IMR-90 (cell line): ENCODE measurements at places on chromosomes 7 and 10. TPM values are rescaled to one million over a fixed set of nuclear protein-coding genes. Genes with fewer than 3 reads are reported as not detected.

DNA sequence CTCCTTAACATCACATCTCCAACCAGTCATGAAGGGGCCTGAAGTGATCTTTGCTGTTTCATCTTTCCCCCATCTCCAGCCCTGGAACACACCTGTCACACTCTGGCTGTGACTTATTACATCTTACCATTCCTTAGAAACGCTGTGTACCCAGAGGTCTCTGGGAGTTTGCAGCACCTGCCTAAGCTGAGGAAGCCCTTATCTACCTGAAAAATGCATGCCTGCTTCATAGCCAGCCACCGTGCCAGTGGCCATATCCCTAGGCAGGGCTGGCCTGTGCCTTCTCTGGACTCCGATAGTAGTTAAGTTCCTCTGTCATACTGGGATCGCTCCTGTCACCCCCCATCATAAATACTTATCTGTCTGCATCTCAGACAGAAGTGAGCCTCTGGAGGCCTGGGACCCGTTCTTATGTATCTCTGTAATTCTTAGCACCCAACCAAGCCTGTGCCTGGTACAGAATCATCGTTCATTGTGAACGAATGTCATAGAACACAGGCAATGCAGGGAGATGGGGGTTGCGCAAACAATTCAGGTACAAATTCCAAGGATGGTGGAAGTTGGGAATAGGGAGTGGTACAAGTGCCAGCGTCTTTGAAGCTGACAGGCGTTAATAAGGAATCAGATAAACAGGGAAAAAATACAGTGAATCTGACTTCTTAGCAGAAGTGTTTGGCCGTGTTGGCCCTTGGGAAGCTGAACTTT is 254.6 kb downstream of the CAMK1D start:
- H3K4me3 ChIP-seq, result no peak overlapping the region
- H3K36me3 ChIP-seq, result no peaks in the 10 kb centered on the region
- no peaks in the 10 kb centered on the region for H3K27me3 ChIP-seq
- no peak for DNase-seq
- H3K4me1 ChIP-seq, result peaks cover 8% of the 10 kb centered on the region; the same call in 1 of the 2 replicates

Gene EPHA1
- not detected in 2 replicates for total RNA-seq

Gene DYNC1I1
- under 0.01 TPM in 1 of 2 replicates, not detected in the other for total RNA-seq

Gene DNMBP
- 10.9 and 13.6 TPM in 2 replicates for total RNA-seq

Gene NT5C2
- 60.0 and 83.3 TPM in 2 replicates for total RNA-seq

DNA sequence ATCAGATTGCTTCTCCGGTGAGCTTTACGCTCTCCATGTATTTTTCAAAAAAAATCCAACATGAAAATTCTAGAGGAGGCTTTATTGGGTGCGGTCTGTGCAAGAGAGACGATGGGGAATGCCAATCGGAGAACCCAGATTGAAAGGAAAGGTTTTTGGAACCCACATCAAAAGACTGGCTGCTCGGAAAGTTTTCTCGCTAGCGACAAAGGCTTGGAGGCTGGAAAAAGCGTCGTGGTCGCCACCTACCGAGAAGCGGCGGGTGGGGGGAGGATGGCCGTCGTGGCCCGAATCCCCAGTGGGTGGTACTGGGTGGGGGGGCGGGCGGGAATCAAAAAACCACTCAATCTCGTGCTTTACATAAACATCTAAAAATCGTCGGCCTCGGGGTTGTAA is 1.1 kb upstream of the GTF2I start:
- peaks cover 4% of the 10 kb centered on the region for H3K36me3 ChIP-seq
- H3K4me3 ChIP-seq, result peak overlapping the region; percentile 42
- peaks cover 19% of the 10 kb centered on the region for H3K4me1 ChIP-seq

DNA sequence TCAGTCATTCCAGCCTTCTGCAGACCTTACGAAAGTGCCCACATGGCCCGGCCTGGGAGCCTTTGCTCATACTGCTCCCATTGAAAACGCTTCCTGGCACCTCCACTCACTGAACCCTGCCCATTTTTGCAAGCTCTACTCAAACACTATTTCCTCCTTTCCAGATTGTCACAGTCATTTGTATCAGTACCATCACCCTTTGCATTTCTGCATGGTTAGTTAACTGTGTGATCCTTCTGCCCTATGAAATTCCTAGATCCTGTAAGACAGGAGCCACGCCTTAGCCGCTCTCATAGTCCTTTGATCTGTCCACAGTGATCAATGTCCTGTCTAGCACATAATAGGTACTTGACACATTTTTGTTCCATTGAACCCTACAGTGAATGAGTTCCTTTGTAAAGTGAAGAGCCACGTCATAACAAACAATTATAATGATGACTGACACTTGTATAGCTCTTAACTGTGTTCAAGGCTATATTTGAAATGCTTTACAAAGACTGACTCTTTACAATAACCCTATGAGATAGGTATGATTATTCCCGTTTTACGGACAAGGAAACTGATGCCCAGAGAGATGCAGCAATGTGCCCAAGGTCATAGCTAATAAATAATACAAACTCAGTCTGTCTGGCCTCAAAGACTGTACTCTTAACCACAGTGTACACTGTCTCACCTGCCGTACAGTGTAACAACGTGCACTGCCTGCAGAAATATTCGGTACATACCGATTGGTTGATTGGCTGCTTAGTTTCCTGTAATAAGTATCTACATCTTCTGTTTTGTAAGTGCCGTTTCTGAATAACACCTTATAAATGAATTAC is 16.6 kb upstream of the ITIH2 start:
- H3K4me1 ChIP-seq, result no peaks in the 10 kb centered on the region
- no peak for DNase-seq
- H3K4me3 ChIP-seq, result no peak overlapping the region
- no peaks in the 10 kb centered on the region; the same call in 1 of the 2 replicates for H3K27me3 ChIP-seq
- H3K27ac ChIP-seq, result no peak overlapping the region
- no peaks in the 10 kb centered on the region for H3K36me3 ChIP-seq

DNA sequence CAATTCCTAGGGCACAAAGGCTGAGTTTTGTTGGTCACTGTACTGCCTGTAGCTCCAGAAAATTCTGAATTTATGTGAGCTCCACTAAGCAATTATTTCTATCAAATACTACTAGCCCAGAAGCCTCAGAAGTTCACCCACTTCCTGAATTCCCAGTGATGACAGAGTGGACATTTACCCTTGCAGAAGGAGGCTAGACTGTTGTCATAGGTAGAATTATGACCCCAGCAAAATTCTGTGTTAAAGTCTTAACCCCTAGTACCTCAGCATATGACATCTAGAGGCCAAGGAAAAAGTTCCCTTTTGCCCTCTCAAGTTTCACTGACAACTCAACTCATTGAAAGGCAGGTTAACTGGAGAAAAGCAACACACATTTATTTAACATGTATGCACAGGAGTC is 78.7 kb upstream of the KMT2E start:
- no peak overlapping the region for H3K27ac ChIP-seq
- no peaks in the 10 kb centered on the region for H3K27me3 ChIP-seq
- H3K36me3 ChIP-seq, result no peaks in the 10 kb centered on the region
- no peak overlapping the region for H3K4me3 ChIP-seq
- H3K4me1 ChIP-seq, result no peaks in the 10 kb centered on the region
- DNase-seq, result no peak

Gene CRPPA
- total RNA-seq, result 1.3 and 2.5 TPM in 2 replicates

- H3K27ac ChIP-seq, result no peak overlapping the region
- no peaks in the 10 kb centered on the region for H3K27me3 ChIP-seq
- H3K4me3 ChIP-seq, result no peak overlapping the region
- H3K4me1 ChIP-seq, result peaks cover 3% of the 10 kb centered on the region; the same call in 1 of the 2 replicates
- no peak for DNase-seq
Observed at GRCh38 chr7:80935991-80936780, 17.3 kb upstream of the SEMA3C start.

GRCh38 chr10:13118784-13119410 is 18.9 kb downstream of the OPTN start:
- peaks cover 3% of the 10 kb centered on the region; the same call in 1 of the 2 replicates for H3K4me1 ChIP-seq
- no peaks in the 10 kb centered on the region for H3K27me3 ChIP-seq
- no peak for DNase-seq
- H3K36me3 ChIP-seq, result peaks cover 41% of the 10 kb centered on the region
- H3K4me3 ChIP-seq, result no peak overlapping the region

DNA sequence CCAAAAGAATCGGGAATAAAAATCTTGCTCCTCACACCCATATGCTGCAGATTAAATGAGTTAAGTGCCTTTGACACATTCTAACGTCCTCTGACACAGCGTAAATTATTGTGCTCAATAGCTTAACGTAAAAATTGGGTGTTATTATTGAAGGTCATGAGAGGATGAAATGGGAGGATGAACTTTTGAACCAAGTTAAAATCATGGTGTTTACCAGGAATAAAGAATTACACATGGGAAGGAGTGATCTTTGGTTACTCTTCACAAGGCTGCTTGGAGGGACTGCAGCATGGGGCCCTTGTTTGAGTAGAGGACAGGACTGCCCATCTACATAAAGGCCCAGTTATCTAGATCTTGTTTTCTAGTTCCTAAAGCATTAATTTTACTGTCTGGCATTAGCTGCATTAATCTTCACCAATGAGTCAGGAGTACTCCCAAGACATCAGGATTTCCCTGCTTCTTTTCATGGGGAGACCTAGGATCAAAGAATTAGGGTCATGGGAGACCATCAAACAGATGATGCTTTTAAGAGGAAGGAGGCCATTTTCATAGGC is 84.9 kb upstream of the PRR15 start:
- H3K27me3 ChIP-seq, result peaks cover 10% of the 10 kb centered on the region; the same call in 1 of the 2 replicates
- no peak overlapping the region for H3K27ac ChIP-seq
- H3K4me3 ChIP-seq, result no peak overlapping the region
- DNase-seq, result no peak
- H3K36me3 ChIP-seq, result no peaks in the 10 kb centered on the region
- H3K4me1 ChIP-seq, result no peaks in the 10 kb centered on the region

GRCh38 chr7:1592299-1592871 is 22.6 kb upstream of the PSMG3 start:
- H3K4me1 ChIP-seq, result no peaks in the 10 kb centered on the region
- H3K27ac ChIP-seq, result no peak overlapping the region
- no peaks in the 10 kb centered on the region for H3K36me3 ChIP-seq
